Vein endothelial cell (primary cell): ENCODE measurements at places on chromosomes 5 and 9. TPM values are rescaled to one million over a fixed set of nuclear protein-coding genes. Genes with fewer than 3 reads are reported as not detected.

The ADGRV1 gene
- under 0.01 and 0.67 TPM in 2 replicates for total RNA-seq

The FAM221B gene
- not detected in 2 replicates for total RNA-seq

The NAIP gene
- total RNA-seq: 3.4 and 3.9 TPM in 2 replicates

The PCDHB6 gene
- total RNA-seq: under 0.01 and 0.19 TPM in 2 replicates

The SPATA24 gene
- total RNA-seq: 4.1 and 6.2 TPM in 2 replicates

The NR6A1 gene
- total RNA-seq: 1.1 and 1.3 TPM in 2 replicates

The CDH6 gene
- total RNA-seq: not detected in 2 replicates

The DMAC1 gene
- total RNA-seq: 8.5 and 9.8 TPM in 2 replicates

The FAM240B gene
- not detected in 2 replicates for total RNA-seq

The ORM2 gene
- total RNA-seq: not detected in 2 replicates

The PCDHB5 gene
- total RNA-seq: 0.98 and 1.3 TPM in 2 replicates

The ZNF483 gene
- 2.8 and 2.9 TPM in 2 replicates for total RNA-seq

The MCIDAS gene
- total RNA-seq: not detected in 2 replicates

The MORN5 gene
- total RNA-seq: not detected in 2 replicates

The DBH gene
- total RNA-seq: not detected in 2 replicates

The HOMER1 gene
- 1.6 and 5.4 TPM in 2 replicates for total RNA-seq

The HSPA9 gene
- 225 and 355 TPM in 2 replicates for total RNA-seq
